ENCODE measurements at places on chromosomes 2 and 18.

GRCh38 chr18:30991397-30991796 lies 51.1 kb downstream of the DSC3 start:
- DNase-seq, result no peak

- DNase-seq, result no peak
Observed at GRCh38 chr18:70523035-70523791, 234.4 kb downstream of the SOCS6 start.

- DNase-seq, result no peak
Observed at GRCh38 chr2:154554046-154554445, 144.4 kb upstream of the KCNJ3 start.

GRCh38 chr18:3511980-3512379 lies 62.0 kb downstream of the TGIF1 start:
- peak; percentile 51 for DNase-seq

DNA sequence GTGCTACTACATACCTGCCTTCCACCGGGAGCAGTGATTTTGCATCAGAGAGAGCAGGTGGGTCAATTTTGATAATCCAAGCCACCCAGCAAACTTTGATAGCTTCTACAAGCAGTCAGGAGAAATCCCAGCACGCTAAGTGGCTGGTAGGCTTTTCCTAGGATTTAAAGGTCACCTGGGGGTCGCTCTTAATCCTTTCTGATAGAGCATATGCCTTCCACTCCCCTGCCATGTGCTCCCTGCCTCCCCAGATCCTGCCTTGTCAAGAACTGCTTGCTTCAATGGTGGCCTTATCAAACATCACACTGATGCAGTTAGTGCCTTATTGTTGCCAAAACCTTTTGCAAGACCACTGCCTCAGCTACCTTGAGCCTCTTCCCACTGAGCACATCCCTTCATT lies 462.3 kb upstream of the MEX3C start:
- DNase-seq, result no peak

DNA sequence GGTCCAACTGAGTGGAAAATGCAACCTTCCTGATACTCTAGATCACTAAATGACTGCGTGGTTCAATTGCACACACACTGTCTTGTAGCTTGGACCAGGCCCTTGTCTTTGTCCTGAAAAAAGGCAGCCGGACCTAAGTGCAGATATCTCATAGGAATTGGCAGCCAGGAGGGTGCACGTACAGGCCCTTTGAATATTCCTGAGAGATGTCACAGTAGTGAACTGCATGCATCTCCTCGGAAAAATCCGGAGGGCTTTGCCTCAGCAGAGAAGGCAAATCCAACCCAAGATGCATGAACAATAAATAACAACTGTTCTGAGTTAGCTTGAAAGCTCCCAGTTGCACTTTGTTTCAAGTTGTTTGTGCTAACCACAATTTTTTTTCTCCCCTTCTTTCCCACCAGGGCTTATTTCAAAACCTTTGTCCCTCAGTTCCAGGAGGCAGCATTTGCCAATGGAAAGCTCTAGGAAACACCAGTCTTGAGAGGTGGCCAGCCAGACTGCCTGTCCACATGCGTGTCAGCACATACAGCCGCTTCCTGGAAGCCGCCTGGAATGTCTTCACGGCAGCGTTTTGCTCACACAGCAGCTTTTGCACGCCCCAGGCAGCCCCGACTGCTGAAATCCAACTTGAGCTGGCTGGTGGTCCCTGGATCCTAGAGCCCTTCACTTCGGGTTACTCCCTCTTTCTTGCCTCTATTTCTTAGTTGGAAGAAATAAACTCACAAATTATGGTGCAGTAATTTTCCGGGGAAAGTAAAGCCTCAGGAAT lies 54.4 kb upstream of the FOSL2 start:
- no peak for DNase-seq

DNA sequence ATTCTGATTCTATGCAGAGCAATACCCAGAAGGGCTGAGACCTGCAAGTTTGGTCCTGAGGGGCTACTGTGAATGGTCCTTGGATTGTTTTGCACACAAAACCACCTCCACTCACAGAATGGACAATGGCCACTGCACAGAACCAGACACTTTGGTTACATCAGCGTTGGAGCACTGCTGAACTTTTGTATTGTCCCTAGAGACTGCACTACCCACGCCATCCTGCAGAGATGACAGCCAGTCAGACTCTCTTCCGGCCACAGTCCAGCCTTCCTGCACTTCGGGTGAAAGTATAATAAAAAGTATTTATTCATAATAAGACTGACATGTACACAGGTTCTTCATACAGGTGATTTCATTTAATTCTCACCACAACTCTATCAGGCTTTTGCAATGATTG lies 35.7 kb downstream of the CELF4 start:
- DNase-seq, result no peak

- no peak for DNase-seq
Observed at GRCh38 chr2:179626261-179626660, 235.2 kb downstream of the ZNF385B start.

DNA sequence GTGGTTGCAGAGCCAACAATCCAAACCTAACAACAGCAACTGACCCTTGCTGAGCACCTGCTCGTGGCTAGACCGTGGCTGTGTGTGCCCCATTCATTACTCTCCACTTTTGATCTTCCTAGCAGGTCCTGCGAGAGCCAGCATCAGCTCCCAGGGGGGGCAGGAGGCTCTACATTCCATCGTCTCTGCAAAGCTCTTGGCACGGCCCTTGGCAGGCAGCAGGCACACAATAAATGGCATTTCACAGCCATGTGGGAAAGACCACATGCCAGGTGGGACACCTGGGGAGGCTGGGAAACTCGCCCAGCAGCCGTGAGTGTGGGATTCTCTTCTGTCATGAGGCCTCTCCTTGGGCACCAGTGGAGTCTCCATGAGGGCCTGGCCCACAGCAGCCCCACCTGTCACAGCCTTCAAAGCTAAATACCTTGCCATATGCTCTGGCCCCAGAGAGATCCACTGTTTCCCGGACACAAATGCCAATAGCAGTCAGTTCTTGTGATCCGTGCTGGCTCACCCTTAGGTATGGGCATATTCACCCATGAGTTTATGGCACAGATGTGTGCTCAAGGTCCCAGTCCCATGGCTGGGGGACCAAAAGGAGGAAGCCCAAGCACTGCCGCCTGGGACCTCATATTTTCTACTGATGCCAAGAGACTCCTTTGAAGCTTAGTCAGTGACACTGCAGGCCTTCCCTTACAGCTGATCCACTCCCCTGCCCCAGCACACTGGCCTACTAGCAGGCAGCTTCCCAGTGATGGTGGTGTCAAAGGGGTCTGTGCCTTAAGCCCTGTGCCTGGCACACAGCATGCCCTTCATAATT lies 6.8 kb upstream of the TEX51 start:
- DNase-seq, result no peak

GRCh38 chr18:54109131-54109683 lies 115.3 kb downstream of the MBD2 start:
- DNase-seq, result no peak

DNA sequence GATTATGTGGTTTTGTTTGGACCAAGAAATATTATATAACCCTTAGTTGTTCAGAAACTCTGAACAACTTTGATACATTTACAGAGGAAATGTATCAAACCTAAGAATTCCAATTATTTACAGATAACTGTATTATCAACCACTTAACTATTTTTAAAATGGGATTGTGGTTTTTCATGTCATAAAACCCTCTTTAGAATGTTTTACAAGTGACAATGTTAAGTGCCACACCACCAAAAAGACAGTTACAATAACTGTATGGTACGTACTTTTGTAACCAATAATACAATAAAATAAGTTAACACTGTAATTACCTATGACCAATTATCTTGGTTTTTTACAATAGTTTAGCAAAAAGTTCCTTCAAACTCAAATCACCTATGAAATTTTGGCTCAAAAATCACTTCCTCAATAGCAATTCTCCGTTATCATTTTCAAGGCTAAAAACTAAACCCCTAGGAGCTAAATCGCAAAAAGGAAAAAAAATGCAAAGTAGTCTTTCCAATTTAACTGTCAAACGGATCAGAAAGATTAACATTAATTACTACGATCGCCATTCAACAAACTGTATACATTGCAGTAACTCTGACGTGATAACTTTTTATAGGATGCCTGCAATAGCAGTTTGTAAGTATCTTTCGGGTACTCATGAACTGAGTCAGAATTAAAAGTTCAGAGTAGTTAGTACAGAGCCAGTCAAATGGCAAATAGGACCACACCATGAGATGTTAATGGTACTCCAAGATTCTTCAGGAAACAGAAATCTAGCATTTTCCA lies 1.5 kb downstream of the ROCK1 start:
- DNase-seq, result no peak

GRCh38 chr2:12478151-12479064 lies 238.3 kb upstream of the TRIB2 start:
- DNase-seq, result no peak

GRCh38 chr2:167423731-167424130 lies 535.5 kb downstream of the XIRP2 start:
- DNase-seq, result no peak

- no peak for DNase-seq
Observed at GRCh38 chr2:224847961-224848850, 132.0 kb upstream of the CCDC195 start.

DNA sequence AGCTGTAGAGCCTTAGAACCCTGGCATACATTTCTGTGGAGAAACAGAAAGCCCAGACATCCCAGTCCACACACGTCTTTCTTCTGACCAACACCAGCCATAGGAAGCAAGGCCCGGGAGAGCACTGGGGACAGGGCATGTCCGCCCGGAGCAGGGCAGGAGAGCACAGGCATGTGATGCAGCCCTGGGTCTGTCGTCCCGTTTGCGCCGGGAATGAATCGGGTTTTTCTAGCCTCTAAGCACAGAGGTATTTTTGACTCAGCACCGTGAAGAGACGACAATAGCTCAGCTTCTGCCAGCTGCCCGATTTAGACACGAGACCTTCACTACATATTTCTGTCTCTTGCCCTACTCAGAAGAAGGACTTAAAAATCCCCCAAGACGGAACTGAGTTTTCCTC lies 7.3 kb upstream of the AMMECR1L start:
- DNase-seq, result no peak

DNA sequence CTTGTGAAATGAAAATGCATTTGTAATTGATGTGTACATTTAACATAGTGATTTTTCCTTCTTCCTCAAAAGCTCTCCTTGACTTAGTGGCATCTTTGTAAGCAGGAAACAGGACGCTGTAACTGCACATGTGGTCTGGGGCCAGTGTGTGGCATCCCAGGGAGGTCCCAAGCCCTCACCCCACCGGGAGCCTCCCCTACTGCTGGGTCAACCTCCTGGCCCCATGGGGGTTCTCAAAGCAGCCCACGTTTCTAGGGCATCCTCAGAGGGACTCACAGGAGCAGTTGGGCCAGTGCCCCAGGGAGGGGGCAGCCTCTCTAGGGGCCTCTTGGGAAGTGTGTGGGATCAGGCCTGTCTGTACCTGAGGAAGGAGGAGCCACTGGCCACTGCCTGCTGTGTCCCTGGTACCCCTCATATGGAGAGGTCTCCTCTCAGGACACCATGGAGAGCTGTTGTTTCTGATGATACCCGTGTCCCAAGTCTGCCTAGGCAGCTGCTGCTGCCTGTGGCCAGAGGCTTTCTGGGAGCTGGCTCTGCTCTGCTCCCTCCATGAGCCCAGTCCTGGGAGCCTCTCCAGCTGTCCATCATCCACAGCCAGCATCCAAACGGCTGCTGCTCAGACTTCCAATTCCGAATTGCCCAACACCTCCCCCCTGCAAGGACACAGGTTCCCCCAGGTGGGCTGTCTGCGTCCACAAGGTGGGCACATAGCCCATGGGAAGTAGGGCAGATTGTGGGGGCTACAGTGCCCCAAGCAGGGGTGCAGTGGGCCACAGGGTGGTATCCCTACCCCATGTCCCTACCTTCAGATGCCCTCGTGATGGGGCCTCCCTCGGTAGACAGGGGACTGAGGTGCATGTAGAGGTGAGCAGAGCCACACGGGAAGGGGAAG lies 13.4 kb downstream of the ARHGEF4 start:
- no peak for DNase-seq

DNA sequence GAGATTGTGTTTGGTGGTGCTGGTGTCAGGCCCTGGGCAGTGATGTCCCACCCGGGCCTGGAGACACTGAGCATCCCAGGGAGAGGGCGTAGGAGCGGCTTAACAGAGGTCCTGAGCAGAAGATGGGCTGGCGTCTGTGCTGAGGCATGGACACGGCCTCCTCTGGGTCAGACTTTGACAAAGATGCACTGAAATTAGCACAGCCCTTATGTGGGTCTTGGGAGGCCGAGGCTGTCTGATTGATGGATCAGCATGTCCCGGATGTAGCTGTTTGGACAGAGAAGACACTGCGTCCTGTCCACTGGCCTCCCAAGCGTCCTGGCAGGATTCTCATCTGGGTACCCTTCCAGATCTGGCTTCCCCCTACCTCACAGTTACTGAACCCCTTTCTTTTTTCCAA lies 159.4 kb downstream of the ANKRD30B start:
- DNase-seq, result no peak

DNA sequence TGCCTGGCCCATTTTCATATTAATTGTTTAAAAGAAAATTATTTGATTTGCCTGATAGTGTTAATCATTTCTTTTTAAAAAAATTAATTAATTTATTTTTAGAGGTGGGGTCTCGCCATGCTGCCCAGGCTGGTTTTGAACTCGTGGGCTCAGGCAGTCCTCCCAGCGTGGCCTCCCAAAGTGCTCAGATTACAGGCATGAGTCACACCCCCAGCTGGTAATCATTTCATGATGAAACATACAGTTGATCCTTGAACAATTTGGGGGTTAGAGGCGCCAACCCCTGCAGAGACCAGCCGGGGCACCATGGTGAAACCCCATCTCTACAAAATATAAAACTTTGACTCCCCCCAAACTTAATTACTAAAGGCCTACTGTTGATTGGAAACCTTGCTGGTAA lies 7.9 kb downstream of the GPN1 start:
- no peak for DNase-seq

DNA sequence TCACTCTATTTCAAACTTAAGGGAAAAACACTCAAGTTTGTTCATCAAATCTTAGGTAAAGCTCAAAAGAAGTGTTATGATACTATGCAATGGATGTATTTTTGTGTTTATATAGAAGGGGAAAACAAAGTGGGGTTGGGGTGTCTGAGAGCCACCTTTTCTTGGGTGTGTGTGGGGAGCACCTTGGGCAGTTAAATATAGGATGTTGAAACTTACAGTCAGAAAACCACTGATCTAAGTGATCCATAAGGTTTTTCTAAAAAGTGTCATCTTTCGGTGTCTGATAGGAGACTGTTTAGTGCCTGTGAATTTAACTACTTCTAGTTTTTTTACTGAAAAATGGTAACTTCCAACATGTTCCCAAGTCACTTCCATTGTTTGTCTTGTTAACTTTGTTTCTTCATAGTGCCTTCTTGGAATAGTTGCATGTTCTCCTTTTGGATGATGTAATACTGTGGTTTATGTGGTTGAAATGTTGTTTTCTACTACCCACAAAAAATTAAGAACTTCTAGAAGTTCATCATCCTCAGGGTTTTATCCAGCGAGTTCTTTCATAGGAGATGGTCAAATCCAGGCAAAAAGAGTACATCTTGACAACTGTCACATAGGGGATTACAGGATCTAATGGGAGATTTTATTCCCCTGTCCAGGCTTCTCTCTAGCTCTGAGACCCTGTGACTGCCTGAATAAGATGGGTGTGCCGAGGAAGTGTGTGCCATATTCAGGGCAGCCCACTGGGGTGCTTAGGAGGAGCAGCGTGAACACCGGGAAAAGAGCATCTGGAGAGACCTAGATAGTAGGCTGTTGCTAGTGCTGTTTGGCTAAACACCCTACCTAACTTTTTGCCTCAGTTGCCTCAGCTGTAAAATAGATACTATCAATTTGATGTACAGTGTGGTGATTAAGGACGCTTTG lies 46.2 kb downstream of the CAB39 start:
- DNase-seq, result no peak

GRCh38 chr2:197453914-197454398 lies 604 bp downstream of the COQ10B start:
- no peak for DNase-seq

GRCh38 chr2:20723543-20723942 lies 56.6 kb downstream of the GDF7 start:
- no peak for DNase-seq

GRCh38 chr2:80889009-80889408 lies 584.5 kb upstream of the LRRTM1 start:
- DNase-seq, result no peak

All from CD4-positive, alpha-beta T cell treated with Interferon alpha-2 for 1 hour (primary cell).